ENCODE measurements at places on chromosomes 3 and 15. TPM values are rescaled to one million over a fixed set of nuclear protein-coding genes. Genes with fewer than 3 reads are reported as not detected.

Gene PAQR5
- 28.4 TPM for total RNA-seq

Gene RNU5B-1
- total RNA-seq: not detected

Gene NR1I2
- 0.46 TPM for total RNA-seq

Gene SNX22
- 9.6 TPM for total RNA-seq

Gene SERPINI1
- total RNA-seq: 5.2 TPM

Gene MAP1A
- 7.6 TPM for total RNA-seq

Gene TIMP4
- total RNA-seq: 4.0 TPM

Gene CD276
- 38.8 TPM for total RNA-seq

Gene SPATA12
- total RNA-seq: 0.43 TPM
